Stimulated activated naive CD8-positive, alpha-beta T cell treated with anti-CD3 and anti-CD28 coated beads, Interleukin-15, amount 100 ng/mL, for 72 hours (primary cell): ENCODE measurements at places on chromosomes 16 and 17.

DNA sequence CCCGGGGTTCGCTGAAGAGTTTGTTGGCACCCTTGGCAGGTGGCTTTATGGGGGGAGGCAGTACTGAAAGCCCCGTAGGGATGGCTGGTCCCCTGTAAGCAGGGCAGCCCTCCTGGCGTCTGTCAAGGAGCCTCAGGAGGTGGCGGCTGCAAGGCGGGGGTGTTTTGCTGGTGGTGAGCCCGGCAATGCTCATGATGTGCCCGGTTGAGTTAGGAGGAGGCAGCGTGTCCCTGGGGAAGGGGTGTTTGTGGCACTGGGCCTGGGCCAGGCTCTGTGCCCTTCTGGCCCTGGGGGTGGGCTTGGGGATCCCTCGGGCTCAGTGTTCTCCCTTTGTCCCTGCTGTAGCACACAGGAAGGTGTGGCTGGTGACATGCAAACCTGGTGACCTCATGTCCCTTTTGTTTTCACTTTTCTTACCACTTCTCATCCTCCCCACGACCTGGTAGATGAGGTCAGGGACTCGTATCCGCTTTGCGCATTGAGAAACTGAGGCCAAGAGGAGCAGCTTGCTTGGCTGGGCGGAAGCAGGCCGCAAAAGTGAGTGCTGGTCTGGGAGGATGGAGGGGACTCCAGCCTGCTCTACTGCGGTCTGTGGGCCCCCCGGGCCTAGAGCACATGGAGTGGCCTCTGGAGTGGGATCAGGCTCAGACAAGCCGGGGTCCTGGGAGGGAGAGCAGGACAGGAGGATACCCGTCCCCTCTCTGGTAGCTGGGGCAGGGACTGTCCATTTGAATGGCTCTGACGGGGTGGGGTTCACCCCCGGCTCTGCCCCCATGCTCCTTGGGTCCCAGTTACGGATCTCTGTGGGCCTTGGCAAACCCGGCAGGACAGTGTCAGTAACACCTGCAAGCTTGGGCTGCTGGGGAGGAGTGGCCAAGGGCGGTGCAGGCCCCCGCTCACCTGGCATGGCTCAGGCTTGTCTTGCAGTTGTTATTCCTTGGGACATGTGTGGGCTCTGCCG, 2.2 kb downstream of the SNN start:
- peak; percentile 59 for DNase-seq

DNA sequence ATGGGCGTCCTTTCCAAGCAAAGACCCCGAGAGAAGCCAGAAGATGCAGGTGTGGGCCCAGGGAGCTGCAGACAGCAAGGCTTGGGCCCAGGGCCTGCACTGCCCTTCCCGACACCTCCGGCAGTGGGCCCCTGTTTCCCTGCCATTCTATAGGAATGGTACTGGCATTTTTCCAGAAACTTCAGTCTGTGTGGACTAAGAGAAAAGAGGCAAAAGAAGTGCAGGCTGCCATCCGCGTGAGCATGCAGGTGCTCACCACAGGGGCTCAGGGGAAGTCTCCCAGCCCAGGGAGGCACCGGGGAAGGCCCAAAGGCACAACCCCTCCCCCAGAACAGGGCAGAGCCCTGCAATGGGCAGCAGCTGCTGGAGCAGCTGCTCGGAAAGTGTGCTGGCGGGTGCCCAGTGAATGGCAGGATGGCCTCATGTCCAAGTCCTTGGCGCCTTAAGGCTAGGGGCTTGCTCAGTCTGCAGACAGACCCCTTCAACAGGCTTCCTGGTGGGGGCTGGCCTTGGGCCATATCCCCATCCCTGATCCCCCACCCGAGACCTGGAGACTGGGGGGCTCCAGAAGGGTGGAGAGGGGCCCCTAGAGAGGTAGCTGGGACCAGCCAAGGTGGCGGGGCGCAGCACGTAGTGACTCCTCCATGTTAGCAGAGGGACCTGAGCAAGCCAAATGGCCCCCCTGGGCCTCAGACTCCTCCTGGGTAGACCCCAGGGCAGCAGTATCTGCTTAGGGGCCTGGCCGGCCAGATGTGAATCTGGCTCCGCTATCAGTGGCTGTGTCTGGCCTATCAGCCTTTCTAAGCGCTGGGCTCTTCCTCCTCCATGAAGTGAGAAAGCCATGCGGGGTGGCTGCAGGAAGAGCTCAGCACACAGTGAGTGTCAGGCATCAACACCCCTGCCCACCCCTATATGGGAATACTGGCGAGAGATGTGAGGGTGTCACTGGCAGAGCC, 6.7 kb upstream of the TPPP3 start:
- DNase-seq = no peak

DNA sequence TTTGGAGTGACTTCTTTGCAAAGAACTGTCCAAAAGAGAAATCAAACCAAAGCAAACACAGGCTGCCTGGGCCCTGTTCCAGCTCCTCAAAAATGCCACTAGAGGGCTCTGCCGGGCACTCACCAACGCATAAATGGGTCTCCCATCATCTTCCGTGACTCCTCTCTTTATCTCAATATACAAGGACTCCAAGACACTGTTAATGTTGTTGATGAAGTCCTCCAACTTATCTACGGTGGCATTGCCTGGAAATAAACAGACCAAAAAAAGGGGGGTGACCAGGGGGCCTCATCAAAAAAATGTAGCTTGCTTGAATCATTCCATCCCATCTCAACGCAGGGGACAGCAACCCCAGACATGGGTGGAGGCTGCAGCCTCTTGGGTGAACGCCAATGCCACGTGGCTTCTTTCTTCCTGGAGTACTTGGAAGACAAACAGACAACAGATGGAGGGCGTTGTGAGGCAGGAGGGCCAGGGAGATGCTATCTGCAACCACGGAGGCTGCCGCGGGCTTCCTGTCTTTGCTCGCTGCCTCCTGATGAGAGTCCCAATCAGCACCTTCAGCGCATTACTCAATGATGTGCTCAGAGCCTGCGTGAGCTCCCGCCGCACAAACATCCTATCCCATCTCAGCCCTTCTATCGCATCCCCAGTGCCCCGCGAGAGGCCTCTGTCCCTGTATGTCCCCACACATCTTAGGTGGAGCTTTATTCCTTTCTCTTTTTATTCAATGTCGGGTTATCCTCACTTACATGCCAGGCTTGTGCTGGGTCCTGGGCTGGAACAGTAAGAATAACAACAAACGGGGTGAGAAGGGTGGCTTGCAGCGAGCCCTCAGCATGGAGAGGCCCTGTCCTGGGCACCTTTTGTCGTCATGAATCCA, 32.0 kb downstream of the KDM8 start:
- DNase-seq = peak; percentile 80

GRCh38 chr17:77246110-77247047, 105.6 kb downstream of the SEC14L1 start:
- no peak for DNase-seq

DNA sequence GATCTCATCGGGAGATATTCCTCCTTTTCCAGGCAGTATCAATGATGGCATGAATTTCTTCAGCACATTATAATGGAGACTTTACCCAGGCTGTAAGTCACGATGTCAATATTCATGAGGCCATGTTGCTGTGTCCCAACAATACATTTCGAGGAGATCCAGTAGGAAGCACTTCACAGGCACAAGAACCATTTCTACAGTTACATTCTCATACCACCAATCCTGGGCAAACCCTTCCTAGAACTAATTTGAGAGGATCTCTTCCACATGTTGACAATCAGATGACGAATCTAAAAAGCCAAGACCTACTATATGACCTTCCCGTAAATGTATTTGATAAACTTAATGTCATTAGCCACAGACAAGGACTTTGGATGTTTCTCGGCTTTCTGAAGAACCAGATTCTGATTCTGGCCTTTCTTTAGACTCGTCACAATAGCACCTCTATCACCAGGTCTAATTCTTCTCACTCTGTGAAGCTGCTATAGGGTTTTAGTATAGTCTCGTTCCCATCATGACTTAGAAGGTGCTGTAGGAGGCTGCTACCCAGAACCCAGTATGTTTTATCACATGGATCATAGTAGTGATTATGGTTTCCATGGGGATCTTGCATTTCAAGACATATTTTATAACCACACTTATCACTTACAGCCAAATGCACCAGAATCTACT, 40.2 kb downstream of the C16orf87 start:
- DNase-seq = no peak

DNA sequence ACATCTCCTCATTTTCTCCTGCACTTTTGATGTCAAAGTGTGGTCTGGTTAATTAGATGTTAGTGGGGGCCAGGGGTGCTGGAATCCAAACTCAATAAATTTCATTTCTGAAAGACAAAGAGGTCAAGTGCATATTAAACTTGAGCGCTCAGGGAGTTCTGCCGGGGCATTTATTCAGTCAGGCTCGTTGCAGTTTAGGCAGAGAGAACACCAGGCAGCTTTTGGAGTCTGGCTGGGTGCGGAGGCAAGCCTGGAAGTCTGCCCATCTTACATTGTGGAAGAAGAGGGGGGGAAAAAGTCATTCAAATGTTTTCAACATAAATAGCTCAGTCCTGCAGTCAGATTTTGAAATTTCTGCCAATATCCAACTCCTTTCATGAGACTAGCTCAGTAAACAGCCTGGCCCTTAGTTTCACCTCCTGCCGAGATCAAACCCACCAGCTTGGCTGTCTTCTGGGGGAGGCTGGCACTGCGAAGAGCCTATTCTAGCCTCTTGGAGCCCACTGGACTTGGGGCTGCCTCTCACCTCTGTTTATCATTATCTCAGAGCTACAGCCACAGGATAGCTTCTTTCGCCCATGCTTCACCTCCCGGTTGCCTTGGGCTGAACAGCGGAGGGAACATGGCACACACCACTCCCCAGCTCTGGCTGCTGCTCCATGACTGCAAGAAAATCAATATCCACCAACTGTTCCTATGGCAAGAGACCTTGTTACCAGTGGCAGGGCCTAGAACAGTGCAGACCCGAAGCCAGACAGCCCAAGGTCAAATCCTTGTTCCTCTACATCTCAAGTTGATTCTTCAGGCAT, 177.4 kb upstream of the CDH5 start:
- no peak for DNase-seq

- no peak for DNase-seq
These were observed 90.5 kb downstream of the C16orf78 start for GRCh38 chr16:49464093-49464492.

DNA sequence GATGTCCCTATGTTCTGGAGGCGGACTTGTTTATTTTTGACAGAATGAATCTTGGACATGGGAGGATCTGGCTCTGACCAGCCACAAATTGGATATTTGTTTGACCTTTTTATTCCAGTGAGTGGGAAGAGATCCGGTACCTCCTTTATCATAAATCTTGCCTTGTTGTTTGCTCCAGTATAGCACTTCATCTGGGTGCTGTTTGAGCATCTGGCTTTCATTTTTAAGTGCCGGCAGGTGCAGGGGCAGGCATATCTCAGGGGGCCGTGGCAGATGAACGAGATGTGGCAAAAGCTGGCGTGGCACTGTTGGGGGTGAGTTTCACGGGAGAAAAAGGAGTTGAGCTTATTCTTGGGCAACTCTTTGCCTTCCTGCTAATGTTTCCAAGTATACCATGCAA, 37.8 kb downstream of the MSI2 start:
- DNase-seq = no peak

DNA sequence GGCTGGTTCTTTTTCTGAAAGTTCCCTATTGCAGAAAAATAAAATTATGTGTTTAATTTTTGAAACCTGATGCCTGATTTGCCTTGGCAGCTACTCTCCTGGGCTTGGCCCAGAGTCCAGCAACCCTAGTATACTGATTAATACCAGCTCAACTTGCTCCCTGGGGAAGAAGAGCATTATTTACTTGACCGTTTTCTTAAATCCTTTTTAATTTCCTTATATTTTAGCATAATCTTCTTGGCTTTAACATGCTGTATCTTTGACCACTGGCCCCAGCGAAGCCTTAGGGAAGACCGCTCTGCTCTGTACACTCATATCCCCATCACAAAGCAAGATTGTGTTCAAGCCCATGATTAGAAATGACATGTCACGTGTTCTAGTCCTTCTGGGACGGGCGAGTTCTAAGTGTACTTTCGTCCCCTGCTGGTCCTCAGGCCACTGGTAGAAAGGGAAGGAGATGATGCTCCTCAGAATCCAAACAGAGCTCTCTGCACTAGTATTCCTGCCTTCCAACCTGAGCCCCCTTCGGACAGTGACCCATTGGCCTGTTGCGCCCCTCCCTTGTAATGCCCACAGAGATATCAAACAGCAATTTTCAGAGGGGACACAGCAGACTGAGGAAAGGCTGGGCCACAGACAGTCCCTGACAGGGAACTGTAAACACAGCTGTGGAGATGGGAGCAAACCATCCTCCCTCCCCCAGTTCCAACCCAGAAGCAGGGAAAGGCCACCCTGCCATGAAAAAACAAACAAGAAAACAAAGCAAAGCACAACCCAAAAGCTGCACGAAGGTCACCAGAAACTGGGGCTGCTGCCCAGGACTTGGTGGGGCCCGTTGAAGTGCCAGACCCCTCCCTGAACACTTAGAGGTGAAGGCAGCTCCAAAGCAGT, 4.3 kb upstream of the EZH1 start:
- no peak for DNase-seq

DNA sequence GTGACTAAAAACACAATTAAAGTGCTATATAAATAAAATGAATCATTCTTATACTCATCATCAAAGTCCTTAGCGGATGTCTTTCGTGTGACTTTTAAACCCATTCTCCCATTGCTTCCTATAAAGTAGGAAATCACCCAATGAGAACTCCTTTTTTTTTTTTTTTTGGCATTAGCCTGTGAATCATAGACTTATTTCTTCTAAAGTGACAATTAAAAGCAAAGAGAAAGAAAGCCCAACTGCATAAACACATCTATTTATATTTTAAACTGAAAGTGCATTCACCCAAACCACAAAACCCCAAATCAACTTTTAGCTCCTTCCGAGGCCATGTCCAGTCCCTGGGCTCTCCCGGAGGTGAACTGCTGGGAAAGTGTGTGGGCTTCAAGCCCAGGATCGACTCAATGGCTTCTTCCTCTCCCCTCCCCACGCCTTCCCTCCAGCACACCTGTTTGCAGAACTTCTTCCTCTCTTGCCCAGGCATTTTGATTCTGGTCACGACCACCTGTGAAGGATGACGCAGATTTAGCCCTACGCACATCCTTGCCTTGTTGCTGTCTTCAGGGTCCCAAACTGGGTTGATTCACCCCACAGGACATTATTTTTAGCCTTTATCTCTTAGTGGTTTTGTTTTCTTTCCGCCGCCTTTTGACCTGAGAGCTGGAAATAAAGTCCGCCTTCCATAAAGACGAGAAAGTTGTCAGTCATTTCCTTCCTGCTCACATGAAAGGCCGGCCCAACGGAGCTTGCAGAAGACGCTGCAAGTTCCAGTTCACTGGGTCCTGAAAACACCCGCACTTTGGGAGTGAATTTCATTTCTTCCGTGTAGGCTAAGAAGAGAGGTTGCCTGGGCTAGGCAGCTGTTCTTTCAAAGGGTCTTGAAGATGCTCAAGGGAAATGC, 166.8 kb downstream of the MAP2K6 start:
- DNase-seq = peak; percentile 3

DNA sequence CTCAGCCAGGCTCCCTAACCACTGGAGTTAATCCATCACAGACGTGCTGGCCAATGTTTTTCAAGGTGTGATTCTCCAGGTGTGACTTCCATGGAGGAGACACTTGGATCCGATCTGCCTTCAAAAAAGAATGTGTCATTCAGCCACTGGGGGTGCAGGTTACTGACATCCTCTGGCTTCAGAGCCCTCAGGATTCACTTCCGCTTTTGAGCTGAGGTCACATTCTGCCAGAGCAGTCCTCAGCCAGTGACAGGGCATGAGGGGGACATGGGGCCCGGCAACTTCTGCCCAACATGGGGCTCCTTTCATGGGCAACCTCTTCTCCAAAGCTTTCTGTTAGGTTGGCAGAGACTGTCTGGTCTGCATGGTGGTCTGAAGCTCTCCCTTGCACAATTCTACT, 81.4 kb downstream of the GRIN2A start:
- DNase-seq = no peak

GRCh38 chr16:50469121-50469743, 79.0 kb upstream of the NKD1 start:
- no peak for DNase-seq
